Femur (tissue), 1 donor: ENCODE measurements at places on chromosomes 7 and 10.

DNA sequence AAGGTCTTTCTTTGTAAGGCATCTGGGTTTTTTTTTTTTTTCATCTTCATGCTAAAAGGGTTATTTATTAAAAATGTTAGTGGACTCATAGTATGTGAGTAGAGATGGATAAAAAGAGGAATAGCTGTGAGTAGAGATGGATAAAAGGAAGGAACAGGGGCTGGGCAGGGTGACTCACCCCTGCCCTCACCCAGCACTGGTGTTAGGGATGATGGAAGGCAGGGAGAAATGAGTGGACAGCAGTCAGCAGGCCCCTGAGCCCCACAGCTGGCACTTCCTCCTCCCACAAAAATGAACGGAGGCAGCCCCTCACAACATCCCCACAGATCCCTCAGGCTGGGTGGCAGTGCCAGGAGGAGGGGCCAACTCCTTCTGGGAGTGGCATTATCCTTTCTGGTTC is 39.3 kb downstream of the ANTXRL start:
- no peak for DNase-seq

GRCh38 chr10:51926337-51926736 is 226.9 kb upstream of the CSTF2T start:
- peak; percentile 29 for DNase-seq

DNA sequence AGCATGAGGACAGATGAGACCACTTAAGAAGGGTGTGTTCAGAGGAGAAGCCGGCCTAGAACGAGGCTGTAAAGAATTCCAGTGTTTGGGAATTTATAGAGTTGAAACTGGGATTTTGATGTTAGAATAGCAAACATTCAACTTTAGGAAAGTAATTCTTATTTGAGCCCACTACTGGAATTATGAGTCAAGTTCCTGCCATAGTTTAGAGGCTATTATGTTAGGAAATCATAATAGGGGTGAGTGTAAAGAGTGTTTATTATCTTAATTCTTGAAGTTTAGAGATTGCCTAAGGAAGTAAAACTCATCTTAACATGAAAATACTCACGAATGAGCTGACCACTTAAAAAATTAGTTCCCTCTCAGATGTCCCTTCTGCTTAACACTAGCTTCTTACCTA is 2.1 kb downstream of the CBLL1 start:
- no peak for DNase-seq

DNA sequence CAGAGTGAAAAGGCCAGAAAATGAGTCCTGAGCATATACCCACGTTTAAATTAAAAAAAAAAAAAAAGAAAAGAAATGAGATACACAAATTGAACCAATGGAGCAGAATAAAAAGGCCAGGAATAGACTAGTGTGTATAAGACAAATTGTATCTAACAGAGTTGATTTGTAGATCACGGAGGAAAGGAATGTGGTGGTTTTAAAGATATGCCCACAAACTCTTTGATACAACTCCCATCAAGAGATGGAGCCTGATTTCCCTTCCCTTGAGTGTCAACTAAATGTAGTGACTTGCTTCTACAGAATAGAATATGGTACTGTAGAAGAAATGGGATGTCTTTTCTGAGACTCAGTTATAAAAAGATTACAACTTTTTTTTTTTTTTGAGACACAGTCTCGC is 10.4 kb downstream of the SYPL1 start:
- no peak for DNase-seq

GRCh38 chr10:88473989-88474883 is 108.9 kb downstream of the RNLS start:
- DNase-seq: no peak

GRCh38 chr7:28560767-28561166 is 148.4 kb downstream of the CREB5 start:
- DNase-seq: no peak

DNA sequence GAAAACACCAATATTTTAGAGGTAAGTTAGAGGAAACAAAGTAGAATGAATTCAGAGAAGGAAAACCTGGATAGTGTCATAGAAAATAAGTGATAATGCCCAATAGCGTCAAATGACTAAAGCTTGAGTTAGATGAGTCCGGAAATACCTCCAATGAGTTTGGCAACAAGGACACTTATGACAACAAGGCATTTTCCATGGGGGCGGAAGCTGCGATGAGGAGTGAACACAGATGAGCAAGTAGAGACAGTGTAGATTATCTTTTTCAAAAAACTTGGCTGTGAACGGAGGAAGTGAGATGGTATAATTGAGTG is 383 bp upstream of the R3HCC1L start:
- no peak for DNase-seq
